KBM-7 (cell line): ENCODE measurements at places on chromosomes 4 and X.

DNA sequence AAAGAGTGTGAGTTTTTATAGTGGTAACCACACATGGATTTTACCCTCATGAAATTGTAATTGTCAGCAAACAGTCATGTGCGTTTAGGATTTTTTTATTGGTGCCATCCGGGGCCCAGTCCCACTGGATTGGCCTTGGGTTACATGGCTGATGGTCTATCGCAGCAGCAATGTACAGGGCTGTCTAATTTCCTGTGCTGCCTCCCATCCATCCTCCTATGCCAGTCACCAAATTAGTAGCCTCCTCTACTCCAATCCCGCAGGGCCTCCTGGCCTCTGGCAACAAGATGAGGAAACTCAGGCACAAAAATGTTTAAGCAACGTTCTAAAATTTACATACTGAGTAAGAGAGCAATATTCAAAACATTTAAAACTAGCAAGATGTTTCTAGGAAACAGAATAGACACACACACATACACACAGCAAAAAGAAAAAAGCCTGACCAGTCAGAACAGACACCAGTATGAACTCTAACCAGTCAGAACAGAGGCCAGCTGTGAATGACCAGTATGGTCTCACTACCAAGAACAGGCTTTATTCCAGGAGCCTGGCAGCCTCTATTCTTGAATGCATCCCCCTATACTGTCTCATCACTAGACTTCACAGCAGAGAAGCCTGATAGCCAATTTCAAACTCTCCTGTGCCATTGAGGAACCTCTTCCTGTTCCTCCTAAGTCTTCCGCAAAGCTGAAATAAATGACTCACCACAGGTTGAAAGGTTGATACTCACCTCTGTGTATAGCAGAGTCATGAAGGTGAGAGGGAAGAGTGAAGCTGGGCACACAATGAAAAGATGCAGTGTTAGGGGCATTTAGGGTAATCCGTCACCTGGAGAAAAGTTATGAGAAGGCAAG lies 42.6 kb downstream of the CHRNA9 start:
- DNase-seq: no peak

DNA sequence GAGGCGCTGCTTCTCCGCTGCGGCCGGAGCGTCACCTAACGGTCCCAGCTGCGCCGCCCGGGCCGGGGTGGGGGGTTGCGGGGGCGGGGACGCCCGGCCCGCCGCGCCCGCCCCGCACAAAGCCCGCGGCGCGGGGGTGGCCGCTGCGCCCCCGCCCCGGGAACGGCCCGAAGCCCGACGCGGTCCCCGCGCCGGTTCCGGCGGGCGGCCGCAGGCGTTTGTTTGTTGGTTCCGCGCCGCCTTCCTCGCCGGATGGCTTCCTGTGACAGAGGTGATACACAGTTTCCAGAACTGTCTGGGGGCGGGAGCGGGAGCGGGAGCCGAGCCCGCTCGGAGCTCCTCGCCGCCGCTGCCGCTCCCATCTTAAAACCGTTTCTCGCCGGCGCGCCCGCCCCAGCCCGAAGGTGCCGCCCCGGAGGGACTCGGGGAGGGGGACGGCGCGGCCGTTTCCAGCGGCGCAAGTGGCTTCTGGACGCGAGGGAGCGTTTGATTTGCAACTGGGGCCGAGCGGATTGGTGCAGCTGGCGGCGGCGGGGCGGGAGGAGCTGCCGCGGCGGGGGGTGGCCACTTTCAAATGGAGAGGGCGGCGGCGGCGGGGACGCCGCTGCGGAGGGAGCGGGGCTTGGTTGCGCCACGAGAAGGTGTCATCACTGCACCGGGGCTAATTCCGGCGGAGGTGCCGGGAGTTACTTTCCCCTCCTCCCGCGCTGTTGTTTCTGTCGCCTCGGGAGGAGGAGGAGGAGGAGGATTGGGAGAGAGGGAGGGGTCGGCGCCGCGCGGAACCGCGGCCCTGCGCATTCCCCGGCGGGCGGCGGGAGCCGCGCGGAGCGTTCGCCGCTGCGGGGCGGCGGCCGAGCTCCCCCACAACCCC lies 2.3 kb downstream of the JADE1 start:
- DNase-seq: peak; percentile 91

GRCh38 chrX:66731398-66731797 lies 92.5 kb upstream of the EDA2R start:
- DNase-seq: peak; percentile 65

DNA sequence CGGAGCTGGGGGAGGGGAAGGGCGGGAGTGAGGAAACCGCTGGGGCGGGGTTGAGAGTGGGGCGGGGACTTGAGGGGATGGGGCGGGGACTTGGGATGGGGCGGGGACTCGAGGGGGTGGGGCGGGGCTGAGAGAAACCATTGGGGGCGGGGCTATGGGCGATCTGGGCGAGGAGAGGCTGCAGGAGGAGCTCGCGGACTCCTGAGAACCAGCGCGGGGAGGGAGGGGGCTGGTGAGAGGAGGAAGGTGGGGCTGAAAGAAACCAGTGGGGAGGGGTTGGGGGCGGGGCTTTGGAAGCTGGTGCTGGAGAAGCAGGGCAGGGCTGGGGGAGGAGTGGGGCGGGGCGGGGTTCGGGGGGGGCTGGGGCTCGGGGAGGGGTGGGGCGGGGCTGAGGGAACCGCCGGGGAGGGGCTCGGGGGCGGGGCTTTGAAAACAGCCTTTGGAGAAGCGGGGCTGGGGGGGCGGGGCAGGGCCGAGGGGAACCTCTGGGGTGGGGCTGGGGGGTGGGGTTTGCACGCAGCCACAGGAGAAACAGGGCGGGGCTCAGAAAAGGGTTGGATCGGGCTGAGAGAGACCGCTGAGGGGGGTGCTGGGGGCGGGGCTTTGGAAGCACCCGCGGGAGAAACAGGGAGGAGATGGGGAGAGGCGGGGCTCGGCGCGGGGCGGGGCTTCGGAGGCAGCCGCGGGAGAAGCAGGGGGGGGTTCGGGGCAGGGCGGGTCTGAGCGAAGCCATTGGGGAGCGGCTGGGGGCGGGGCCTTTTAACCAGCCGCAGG lies 777 bp upstream of the EOLA2 start:
- DNase-seq: peak; percentile 82

GRCh38 chrX:101408532-101408841 lies 465 bp downstream of the HNRNPH2 start:
- no peak for DNase-seq

GRCh38 chr4:185464887-185465286 lies 6.6 kb downstream of the CCDC110 start:
- no peak for DNase-seq

GRCh38 chr4:67899096-67899495 lies 15.3 kb upstream of the TMPRSS11D start:
- DNase-seq: no peak

- DNase-seq: no peak
These were observed 20.1 kb downstream of the STX18 start for GRCh38 chr4:4521731-4522130.

DNA sequence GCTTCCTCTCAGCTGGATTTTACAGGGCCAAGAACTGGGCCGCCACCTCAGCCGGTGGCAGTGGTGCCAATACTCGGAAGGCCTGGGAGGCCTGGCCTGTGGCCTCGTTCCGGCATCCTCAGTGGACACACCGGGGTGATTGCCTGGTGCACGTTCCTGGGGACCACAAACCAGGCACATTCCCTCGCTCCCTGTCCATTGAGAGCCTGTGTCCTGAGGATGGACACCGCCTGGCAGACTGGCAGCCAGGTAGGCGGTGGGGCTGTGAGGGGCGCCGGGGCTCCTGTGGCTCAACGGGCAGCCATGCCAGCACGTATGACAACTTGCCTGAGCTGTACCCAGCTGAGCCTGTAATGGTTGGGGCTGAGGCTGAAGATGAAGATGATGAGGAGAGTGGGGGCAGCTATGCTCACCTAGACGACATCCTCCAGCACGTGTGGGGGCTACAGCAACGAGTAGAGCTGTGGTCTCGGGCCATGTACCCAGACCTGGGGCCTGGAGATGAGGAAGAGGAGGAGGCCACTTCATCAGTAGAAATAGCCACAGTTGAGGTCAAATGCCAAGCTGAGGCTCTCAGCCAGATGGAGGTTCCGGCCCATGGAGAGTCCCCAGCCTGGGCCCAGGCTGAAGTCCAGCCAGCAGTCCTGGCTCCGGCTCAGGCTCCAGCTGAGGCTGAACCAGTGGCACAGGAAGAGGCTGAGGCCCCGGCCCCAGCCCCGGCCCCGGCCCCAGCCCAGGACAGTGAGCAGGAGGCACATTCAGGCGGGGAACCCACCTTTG lies 70.4 kb downstream of the STARD8 start:
- no peak for DNase-seq

DNA sequence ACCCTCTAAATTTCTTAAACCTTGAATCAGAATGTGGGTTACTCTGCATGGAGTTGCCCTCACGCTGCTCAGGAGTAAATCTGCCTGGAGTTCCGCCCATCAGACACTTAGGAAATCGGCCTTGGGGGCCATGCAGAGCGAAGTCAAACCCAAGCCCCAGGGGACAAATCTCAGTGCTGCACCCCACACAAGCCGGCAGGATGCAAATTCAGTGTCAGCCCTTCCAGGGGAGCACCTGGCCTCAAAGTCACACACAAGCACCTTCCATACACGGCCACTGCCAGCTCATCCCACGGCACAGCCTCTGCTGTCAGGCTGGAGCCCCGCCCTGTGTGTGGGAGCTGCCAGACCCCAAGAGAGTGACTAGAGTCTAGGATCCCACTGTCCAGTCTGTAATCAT lies 27.4 kb downstream of the RNF212 start:
- no peak for DNase-seq

GRCh38 chrX:10945498-10945897 lies 165.6 kb upstream of the HCCS start:
- DNase-seq: no peak

GRCh38 chrX:49878128-49878833 lies 1.0 kb upstream of the USP27X start:
- no peak for DNase-seq

DNA sequence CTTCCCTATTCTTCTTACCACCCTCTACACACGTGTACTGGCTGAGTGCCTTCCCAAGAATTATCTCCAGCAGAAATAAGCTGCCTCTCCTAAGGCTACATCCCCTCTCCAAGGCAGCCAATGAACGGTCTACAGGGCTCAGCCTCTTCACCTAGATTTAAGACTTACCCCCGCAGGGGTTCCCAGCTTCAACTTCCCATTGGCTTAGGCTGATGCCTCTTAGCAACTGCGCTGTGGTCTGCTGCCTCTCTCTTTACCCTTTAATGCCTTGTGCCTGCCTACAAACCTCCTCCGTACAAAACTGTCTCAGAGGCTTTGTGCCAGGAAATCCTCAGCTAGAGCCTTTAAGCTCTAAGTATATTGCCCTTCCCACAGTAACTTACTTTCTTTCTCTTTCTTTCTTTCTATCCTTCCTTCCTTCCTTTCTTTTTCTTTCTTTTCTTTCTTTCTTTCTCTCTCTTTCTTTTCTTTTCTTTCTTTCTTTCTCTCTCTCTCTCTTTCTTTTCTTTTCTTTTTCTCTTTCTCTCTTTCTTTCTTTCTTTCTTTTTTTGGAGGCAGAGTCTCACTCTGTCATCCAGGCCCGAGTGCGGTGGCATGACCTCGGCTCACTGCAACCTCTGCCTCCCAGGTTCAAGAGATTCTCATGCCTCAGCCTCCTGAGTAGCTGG lies 15.1 kb upstream of the PIGA start:
- peak; percentile 28 for DNase-seq

DNA sequence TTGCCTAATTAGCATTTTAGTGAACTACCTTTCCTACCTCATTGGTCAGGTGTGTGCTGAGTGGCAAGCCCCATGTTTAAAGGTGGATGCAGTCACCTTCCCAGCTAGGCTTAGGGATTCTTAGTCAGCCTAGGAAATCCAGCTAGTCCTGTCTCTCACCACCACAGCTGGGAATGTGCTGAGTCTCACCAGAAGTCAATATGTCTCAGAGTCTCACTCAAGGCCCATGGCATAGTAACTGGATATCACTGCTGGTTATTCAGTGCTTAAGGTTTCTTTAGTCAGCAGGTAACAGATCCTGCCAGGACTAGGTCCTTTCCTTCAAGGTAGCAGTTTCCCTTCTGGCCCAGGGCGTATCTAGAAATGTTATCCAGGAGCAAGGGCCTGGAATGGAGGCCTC lies 136.5 kb downstream of the COX18 start:
- DNase-seq: no peak

DNA sequence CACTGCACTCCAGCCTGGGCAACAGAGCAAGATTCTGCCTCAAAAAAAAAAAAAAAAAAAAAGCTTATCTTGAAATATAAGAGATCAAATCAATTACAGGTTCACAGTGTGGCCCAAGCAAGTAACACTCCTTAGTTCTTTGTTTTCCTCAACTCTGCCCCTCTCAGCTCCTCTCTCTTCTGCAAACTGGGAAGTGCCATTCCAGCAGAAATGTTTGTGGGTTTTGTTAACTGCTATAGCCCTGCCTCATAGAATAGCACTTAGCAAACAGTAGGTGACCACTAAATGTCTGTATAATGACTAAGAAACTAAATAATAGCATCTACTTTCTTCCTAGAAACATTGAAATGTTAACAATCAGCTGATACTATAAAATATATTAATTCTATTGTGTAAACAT lies 160.0 kb upstream of the NAP1L5 start:
- peak; percentile 27 for DNase-seq
